ENCODE measurements at places on chromosomes 11 and 22. TPM values are rescaled to one million over a fixed set of nuclear protein-coding genes. Genes with fewer than 3 reads are reported as not detected.
A peak's percentile ranks its signal among the peaks of the same experiment; 100 is the strongest.

DNA sequence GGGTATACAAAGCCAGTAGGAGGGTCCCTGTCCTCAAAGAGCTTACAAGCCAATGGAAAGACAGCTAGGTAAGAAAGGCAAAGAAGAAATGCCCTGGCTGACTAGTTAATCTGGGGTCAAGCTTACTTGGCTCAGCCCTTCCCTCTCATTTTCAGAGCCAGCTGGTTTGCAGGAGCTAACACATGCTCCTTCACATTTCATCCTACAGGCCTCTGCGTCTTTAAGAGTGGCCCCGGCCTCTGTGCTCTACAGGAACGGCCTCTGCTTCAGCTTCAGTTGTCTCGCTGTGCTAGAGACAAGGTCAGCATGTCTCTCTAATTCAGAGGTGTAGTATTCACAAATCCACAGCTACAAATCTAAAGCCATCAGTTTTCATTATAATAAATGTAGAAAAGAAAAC, 15.2 kb downstream of the ALKBH8 start:
- no peak for DNase-seq

DNA sequence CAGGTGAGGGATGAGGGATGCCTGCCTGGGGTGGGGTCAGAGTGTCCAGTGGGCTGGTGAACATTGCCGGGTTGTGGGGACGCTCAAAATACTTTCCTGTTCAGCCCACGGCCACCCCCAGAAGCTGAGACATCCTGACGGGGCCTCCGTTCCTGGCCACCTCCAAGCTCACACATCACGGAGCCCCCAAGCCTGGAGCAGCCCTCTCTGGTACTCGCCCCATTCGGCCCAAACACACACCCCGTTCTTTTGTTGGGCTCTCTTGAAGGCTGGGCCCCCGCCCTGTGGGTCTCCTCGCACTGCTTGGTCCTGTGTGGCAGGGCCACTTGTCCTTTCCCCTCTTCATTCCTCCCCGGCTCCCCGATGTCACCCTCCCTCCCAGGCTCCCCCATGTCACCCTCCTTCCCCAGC, 442.6 kb downstream of the TBC1D22A start:
- DNase-seq = no peak

DNA sequence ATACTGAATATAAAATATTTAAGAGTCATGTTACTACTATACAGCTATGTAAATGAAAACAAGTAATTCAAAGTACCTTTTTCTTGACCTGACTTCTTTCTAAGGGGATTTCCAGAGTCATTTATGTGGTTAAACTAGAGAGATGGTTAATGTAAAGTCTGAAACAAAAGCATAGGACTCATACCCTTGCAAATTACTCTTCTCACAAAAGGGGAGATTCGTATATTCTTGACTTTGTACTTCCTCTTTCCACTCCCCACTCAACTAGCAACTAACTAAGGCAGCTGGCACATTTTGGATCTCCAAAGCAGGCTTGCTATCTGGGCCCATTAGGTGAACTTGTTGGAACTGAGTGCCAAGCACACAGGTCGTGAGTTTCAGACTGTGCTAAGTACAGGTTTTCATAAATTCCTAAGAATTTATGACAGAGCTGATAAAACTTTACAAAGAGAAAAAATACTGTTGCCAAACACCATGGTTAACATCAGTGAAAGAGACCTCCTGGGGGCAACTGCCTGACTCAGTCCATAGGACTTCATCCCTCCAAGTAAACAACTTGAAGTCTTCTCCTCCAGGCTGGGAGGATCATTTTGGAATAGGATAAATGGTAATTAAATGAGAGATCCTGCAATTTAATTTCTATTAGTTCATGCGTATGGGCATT, 77.0 kb upstream of the DDI1 start:
- peak; percentile 37 for DNase-seq

GRCh38 chr22:39558254-39558727, 12.3 kb upstream of the CACNA1I start:
- no peak for DNase-seq

GRCh38 chr22:23376256-23376655, 195.9 kb downstream of the BCR start:
- DNase-seq = no peak

FXYD2 gene
- not detected for total RNA-seq

GRCh38 chr11:1925373-1926155, 6.1 kb downstream of the TNNT3 start:
- DNase-seq = no peak

- DNase-seq = peak; percentile 20
These were observed 79.0 kb upstream of the HEPHL1 start for GRCh38 chr11:93942176-93942575.

VPREB1 gene
- not detected for total RNA-seq

GLYATL2 gene
- 0.97 TPM for total RNA-seq

FAM181B gene
- not detected for total RNA-seq

- DNase-seq = peak; percentile 52
These were observed at the start of gene PACSIN3 for GRCh38 chr11:47186076-47186699. Gene PACSIN3 (minus strand): TSS chr11:47186434. CDS start chr11:47182727, 3,707 bp downstream.

MS4A3 gene
- not detected for total RNA-seq

DNA sequence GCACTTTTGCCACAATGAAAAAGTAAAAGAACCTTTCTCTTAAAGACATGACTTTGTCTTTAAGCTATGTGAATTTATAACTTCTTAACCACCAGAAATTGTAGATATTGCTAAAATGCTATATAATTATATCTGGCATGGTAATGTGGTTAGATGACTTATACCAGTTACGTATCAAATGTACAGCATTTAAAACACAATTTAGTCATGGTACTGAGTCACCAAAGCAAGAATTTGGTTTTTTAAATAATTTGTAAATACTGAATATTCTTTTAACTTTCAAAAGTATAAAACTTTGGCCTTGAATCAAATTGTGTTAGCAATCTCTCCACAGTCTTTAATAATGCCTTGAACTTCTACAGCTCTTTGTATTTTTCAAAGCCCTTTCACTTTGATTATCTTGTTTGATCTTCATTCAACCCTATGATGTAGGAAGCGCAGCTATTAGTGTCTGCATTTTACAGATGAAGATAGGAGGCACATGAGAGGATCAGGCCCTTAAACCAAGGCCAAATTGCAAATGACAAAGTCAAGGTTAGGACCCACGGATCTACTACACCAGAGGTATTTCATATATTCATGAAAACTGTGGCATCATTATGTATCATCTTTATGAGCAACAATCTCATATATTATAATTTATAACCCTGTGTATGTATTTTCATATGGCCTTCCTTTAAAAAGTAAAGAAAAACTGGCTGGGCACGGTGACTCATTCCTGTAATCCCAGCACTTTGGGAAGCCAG, 4.4 kb upstream of the SYTL2 start:
- peak; percentile 56 for DNase-seq

- no peak for DNase-seq
These were observed 325.4 kb downstream of the BRD1 start for GRCh38 chr22:49502126-49502826.

DNA sequence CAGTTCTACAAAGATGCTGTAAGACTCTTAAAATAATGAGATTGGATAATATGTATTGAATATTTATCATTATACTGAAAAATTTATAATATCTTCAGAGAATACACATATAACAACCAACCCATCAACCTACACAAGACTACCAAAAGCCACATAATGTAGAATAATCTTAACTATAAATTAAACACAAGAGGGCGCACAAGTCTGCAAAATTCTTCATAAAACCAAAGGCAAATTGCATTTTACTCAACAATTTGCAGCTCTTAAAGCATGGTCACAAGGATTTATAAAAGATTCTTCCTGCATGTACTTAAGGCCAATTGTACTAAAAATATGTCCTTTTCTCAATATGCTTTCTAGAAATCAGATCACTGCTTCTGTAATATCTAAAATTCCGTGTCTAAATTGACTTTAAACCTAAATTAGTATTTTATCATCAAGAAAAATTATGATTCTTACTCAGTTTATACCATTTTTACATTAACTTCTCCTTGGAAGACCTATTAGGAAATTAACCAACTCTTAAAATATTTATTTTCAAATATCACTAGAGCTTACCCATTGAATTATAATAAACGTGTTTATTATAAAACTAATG, 79.0 kb downstream of the TTC28 start:
- peak; percentile 72 for DNase-seq

RGL4 gene
- total RNA-seq = not detected

DNA sequence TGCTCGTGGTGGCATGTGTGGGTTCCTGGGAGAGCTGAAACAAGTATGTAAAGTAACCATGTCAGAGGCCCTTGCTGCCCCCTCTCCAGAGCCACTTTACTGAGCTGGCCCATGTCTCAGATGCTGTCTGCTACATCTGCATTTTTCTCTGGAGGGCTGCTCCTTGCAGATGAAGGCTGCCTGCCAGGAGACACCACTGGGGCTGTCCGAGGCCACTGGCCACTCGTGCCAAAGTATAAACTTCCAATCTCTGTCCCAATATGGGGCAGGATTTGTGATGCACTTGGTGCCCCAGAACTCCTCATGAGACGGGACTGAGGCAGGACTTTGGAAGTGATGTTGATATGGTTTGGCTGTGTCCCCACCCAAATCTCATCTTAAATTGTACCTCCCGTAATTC, 478.4 kb upstream of the B3GAT1 start:
- no peak for DNase-seq

DNA sequence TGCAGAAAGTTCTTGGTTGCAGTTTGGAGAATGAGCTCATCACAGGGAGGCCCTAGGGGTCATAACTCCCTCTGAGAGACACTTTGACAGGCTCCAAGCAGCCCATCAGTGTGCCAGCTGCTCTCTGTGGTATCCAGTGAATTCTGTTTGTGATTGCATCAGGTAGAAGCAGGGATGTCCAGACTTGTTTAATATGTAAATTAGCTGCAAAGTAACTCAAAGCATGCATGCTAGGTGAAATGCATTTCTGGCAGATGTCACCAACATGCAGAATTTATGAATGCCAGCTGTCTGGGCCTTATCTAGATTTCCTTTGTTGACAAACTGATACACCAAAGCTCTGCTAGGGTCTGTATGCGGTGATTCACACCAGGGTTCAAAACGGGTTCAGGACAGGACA, 123.6 kb upstream of the MTNR1B start:
- no peak for DNase-seq
